ENCODE measurements at places on chromosomes 3 and 15.

GRCh38 chr3:194439881-194440550 is 41.0 kb upstream of the GP5 start:
- DNase-seq: no peak

DNA sequence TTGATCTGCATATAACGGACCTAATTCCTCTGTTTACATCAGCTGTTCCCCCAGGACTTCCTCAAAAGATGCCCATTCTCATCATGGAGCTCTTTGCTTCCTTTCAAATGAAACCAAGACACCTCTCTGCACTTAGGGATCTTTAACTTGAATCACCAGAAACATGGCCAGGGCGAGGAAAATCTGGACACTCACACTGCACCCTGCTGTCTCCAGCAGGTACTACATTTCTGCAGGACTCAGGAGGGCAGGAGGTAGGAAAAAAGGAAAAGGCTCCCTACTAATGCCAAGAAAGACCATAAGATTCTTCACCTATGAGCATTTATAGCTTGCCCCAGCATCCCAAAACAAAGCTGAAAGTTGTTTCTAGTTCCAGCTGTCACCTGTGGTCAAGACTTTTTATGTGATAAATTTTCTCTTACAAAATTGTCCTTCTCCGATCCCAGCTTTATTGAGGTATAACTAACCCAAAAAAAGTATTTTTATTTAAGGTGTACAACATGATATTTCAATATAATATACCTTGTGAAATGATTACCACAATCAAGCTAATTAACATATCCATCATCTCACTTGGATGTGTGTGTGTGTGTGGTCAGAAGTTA is 87.3 kb upstream of the C15orf61 start:
- DNase-seq: no peak

DNA sequence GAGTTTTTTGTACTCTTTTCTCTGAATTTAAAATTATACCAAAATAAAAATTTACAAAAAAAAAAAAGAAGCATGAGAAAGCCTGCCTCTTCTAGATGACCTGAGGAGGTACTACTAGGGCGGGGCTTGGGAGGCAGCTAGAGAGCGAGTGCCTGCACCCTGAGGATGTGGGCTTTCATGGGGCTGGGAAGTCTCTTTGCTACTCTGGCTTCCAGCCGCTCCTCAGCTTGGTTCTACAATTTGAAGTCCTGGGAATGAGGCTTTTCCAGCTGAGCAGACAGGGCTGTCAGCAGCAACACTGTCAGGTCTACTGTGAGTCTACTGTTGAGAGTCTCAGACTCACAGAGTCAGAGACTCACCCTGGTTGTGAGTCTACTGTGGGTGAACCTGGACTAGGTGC is 8.2 kb upstream of the PSTPIP1 start:
- DNase-seq: no peak

GRCh38 chr3:18097989-18098388 is 327.1 kb downstream of the SATB1 start:
- no peak for DNase-seq

DNA sequence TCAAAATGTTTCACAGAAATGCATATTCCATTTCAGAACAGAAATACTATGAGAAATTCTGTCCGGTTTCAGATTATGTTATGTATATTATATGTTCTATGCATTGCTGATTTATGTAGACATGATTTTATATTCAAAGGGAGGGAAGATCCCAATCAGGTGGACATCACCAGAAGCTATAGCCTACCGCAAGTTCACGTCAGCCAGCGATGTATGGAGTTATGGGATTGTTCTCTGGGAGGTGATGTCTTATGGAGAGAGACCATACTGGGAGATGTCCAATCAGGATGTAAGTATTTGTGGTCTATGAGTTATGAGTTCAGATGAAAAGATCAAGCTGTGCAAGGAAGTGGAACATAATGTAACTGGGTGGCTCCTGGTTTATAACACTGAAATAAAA is 341.7 kb downstream of the EPHA3 start:
- DNase-seq: no peak

DNA sequence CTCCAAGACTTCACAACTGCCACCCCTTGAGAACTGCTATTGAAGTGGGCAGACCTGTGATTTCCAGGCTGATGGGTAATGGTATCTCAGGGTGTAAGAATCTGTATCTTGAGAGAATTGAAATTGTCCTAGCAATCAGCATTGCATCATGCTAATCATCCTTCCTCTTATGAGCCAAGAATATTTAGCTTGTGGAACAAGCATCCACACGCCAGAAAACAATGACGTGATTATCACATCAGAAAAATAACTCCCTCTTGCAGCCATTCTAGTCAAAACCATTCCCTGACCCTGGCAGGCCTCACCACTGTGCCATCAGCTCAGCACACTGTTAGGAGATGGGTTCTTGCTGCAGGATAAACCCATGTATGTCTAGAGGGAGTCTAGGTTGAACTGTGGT is 6.7 kb downstream of the BCL2L10 start:
- no peak for DNase-seq

- no peak for DNase-seq
Observed at GRCh38 chr15:101185770-101186169, 66.1 kb downstream of the CHSY1 start.

DNA sequence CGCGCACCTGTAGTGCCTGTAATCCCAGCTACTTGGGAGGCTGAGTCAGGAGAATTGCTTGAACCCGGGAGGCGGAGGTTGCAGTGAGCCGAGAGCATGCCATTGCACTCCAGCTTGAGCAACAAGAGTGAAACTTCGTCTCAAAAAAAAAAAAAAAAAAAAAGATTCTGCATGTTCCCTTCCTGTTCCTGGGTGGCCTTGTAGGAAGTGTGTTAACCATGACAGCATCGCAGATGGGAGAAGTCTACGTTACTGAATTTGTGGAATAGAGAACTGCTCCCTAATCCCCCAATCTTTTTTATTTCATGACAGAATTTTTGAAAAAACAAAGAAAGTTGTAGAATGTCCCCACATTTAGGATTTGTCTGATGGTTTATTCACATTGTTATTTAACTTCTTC is 45.4 kb downstream of the FOXL2 start:
- no peak for DNase-seq

GRCh38 chr3:121835465-121835801 is 424 bp downstream of the EAF2 start:
- no peak for DNase-seq

- DNase-seq: no peak
Observed at GRCh38 chr3:143720381-143720780, 127.9 kb downstream of the SLC9A9 start.

GRCh38 chr15:84142888-84143337 is 92.7 kb upstream of the GOLGA6L4 start:
- DNase-seq: peak; percentile 42

DNA sequence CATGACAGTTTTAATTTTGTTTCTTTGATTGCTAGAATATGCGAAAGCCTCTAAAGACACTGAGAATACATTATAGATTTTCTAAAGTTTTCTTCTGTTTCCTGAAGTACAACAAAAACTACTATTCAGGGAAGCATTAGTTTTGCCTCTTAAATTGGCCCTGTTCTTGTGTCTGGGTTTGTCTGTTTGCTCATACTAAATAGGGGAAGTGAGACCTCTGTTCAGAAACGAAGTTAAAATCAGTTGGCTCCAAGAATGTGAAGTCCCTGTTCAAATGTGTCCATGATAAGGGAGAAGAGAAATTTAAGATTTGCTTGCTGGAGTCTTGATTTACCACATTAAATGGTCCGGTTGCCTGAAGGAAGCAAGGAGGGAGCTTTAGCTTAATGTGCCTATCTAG is 327.3 kb upstream of the GBE1 start:
- no peak for DNase-seq

DNA sequence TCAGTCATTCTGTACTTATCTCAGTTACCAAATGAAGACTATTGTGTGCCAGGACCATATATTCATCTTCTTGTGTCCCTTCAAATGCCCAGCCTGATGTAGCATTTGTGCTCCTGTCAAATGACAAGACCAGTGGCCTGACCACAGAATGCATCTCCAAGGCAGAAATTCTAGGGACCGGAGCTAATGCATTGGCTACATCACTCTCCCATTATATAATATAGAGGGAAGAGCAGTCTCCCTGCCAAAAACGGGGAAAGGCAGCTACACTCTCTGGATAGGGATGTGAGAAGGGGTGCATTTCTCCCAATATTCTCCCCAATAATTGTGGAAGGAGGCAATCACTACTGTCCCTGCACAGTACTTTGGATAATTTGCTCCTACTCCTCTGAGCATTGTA is 312.0 kb downstream of the EPHB1 start:
- no peak for DNase-seq

DNA sequence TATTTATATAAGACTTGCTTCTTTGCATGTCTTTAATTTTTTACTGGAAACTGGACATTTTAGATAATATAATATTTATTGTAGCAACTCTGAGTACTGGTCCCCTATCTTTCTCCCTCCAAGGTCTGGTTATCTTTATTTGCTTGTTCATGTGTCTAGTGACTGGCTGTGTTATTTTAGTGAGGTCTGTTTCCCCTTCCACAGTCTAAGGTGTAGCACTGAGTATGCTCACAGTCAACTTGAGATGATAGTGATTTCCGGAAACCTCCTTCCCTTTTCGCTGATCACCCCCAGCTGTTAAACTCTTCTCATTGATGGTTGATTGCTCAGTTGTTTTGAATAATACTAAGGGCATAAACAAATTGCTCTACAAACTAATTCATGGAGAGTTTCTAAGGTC is 37.0 kb downstream of the PCNP start:
- DNase-seq: no peak

DNA sequence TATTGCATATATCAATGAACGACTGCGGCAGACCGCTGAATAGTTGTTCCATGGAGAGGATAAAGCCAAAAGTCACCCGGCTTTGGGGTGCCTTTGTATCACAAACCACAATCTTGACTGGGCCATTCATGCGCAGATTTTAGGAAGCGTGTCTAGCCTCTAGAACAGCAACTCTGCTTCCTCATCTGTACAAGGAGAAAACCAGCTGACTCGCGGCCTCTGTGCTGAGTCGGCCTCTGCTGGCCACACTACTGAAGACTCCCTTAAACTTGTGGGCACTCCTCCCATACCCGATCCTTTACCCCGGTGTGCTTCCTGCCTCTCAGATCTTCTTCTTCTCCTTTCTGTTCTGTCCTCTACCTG is 872 bp downstream of the DLEC1 start:
- DNase-seq: no peak

DNA sequence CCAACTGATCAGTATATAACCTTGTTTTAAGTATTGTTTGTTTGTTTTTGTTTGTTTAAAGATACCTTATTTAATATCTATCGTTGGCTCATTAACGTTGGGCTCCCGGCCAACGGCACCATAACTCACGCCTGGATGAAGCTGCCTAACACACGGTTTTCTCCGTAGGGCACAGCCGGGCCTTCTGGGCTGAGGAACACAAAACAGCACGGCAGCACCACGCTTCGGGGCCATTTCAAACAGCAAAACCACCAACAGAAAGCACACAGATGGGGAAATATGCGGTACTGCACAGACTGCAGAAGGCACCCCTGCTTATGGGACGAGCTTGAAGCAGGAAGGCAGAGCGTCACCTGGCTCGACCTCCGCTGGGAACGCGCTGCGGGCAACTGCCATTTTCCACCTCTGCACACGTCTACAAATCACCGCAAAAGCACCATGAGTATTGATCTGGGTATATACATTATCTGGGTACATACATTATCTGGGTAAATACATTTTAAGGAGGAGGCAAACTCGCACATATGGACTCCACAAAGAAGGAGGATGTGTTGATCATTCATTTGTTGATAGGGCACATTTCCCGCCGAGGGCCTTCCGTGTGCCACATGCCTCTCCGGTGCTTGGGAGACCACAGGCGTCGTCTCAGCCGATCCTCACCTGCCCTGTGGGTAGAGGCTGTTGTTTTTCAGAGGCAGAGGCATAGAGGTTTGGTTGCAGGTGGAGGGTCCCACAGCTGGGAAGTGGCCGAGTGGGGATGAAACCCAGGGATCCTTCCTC is 123.7 kb upstream of the ATP2B2 start:
- no peak for DNase-seq

- DNase-seq: no peak
Observed at GRCh38 chr15:83225449-83225848, 17.8 kb upstream of the HDGFL3 start.

GRCh38 chr15:38226608-38227266 is 25.9 kb upstream of the SPRED1 start:
- DNase-seq: no peak

DNA sequence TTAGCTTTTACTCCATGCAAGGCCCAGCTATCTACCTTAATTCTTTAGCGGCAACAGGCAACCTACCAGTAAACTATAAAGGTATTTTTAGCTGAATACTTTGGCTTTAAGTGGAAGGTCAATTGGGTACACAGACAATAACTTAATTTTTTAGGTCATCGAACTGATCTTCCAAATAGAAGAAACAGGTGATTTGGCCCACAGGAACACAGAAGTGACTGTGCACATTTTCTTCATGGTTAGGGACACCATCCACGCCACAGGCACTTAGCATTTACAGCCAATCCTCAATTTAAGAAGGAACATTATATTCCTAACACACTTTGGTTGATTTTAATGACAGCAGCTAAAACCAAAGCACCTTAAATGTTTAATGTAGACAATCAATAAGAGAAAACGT is 1.9 kb downstream of the ARPP19 start:
- no peak for DNase-seq

DNA sequence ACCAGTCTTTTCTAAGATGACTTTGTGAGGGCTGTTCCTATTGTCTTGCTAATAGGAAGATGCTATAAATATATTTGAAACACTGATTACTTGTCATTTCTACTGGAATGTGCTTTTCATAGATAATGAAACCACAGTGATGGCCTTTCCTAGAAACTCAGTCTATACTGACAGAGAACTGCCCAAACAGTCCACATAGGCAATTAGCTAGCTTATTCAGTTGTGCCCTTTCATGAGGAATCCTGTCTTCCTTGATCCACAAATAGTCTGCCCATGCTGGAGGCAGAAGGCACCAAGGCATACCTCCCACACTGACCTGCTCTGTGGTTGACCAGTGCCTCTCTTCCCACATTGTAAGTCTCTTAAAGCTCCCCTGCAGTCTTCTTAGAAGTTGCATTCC is 135.9 kb downstream of the CMSS1 start:
- no peak for DNase-seq

- no peak for DNase-seq
Observed at GRCh38 chr15:59104602-59104911, 389 bp upstream of the CCNB2 start.

GRCh38 chr15:84023636-84024035 is 211.9 kb upstream of the GOLGA6L4 start:
- no peak for DNase-seq

DNA sequence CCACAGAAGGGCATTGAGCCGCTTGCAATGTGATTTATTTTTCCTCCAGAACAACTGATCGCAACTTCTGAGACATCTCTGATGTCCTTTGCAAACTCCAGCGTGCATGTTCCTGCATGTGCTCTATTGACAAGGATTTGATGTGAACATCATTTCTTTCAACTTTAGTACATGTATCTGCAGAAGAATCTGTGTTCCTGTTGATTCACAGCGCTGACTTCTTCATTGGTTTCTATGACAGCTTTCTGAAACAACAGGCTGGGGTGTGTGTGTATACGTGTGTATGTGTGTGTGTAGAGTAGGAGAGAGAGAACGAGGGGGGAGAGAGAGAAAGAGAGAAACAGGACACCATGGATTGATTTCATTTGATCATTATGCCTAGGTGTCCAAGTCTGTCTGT is 56.7 kb upstream of the CMTM8 start:
- DNase-seq: no peak

Data from activated CD8-positive, alpha-beta memory T cell treated with anti-CD3 and anti-CD28 coated beads for 4 hours (primary cell).